ENCODE measurements at places on chromosomes 3 and 15. TPM values are rescaled to one million over a fixed set of nuclear protein-coding genes. Genes with fewer than 3 reads are reported as not detected.

- H3K36me3 ChIP-seq = no peaks in the 10 kb centered on the region
- no peak overlapping the region for H3K4me3 ChIP-seq
- DNase-seq = no peak
- H3K27ac ChIP-seq = no peak overlapping the region
- no peaks in the 10 kb centered on the region for H3K4me1 ChIP-seq
Measured at GRCh38 chr3:139231555-139232281, 112.1 kb upstream of the MRPS22 start.

DNA sequence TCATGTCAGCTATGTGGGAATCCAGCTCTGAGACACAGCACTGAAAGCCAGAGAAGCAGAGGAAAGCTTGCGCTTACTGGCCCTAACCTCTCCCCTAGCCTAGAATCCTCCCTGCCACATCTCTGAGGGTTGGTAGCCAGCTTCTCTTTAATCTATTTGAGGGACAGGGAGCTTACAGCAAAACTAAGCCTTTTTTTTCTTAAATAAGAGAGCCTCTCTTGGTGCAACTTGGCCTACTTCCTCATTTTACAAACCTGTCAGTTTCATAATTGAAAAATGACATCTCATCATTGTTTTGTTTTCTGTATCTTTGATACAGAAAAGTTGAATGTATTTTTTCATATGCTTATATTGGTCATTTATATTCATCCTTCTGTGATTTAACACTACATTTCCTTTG, 193.9 kb downstream of the ZNF621 start:
- peaks cover 2% of the 10 kb centered on the region for H3K4me1 ChIP-seq
- no peak overlapping the region for H3K27ac ChIP-seq
- DNase-seq = no peak
- no peaks in the 10 kb centered on the region for H3K36me3 ChIP-seq
- H3K27me3 ChIP-seq = no peaks in the 10 kb centered on the region

The OXSM gene
- not detected for total RNA-seq

The SETD2 gene
- 21.0 TPM for total RNA-seq

The PRICKLE2 gene
- 24.7 TPM for total RNA-seq

DNA sequence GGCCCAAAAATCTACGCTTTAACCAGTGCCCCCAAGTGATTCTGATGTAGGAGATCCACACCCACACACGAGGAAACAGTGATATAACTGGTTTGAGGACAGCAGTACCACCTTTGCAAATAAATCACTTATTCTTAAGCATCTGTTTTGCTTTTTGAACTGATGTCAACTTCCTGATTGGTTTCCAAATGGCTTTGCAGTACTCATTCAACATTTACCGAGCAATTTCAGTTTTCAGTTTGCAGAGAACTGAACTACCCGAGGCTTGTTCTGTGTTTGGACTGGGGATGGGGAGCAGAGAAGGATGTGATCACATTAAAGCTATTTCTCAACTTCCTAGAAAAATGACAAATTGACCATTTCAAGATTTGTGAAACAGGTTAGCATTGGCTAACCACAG, 1.1 kb upstream of the GYG1 start:
- H3K4me3 ChIP-seq = no peak overlapping the region
- no peak for DNase-seq
- peaks cover 10% of the 10 kb centered on the region for H3K36me3 ChIP-seq

The EPHA3 gene
- 3.3 TPM for total RNA-seq

The KBTBD13 gene
- 0.21 TPM for total RNA-seq

- H3K4me3 ChIP-seq = no peak overlapping the region
- H3K36me3 ChIP-seq = no peaks in the 10 kb centered on the region
- H3K4me1 ChIP-seq = peaks cover 6% of the 10 kb centered on the region
- H3K27me3 ChIP-seq = no peaks in the 10 kb centered on the region
Measured at GRCh38 chr3:192887701-192888100, 30.0 kb downstream of the MB21D2 start.

GRCh38 chr3:52280050-52280461, 1.6 kb upstream of the WDR82 start:
- DNase-seq = no peak
- peak overlapping the region; percentile 97 for H3K27ac ChIP-seq
- no peaks in the 10 kb centered on the region for H3K27me3 ChIP-seq
- peak overlapping the region; percentile 91 for H3K4me3 ChIP-seq
- no peaks in the 10 kb centered on the region for H3K36me3 ChIP-seq
- peaks cover 39% of the 10 kb centered on the region for H3K4me1 ChIP-seq

- no peaks in the 10 kb centered on the region for H3K27me3 ChIP-seq
- no peaks in the 10 kb centered on the region for H3K4me1 ChIP-seq
- no peak overlapping the region for H3K27ac ChIP-seq
- no peak for DNase-seq
Measured at GRCh38 chr3:60217156-60217911, 1033.9 kb downstream of the FHIT start.

- peaks cover 3% of the 10 kb centered on the region for H3K36me3 ChIP-seq
- H3K4me1 ChIP-seq = no peaks in the 10 kb centered on the region
- H3K27ac ChIP-seq = no peak overlapping the region
- H3K27me3 ChIP-seq = no peaks in the 10 kb centered on the region
- no peak for DNase-seq
- H3K4me3 ChIP-seq = no peak overlapping the region
Measured at GRCh38 chr3:94121161-94121560, 58.3 kb downstream of the NSUN3 start.

The NT5DC2 gene
- 95.5 TPM for total RNA-seq

The FOXL2NB gene
- not detected for total RNA-seq

DNA sequence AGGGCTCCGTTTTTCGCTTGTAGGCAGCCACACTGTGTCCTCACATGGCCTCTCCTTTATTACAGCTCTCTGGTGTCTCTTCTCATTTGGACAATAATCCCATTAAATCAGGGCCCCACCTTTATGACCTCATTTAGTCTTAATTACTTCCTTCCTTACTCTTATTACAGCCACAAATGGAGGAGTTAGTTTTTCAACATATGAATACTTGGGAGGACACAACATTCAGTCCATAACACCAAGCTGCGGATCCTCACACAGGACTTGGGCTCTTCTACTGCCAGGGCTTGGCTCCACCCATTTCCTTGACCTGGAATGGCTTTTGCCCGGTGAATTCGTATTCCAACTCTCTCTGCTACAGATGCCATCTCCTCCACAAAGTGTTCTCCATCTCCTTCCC, 74.3 kb upstream of the SLC7A14 start:
- no peak for DNase-seq
- no peaks in the 10 kb centered on the region for H3K36me3 ChIP-seq
- H3K27me3 ChIP-seq = no peaks in the 10 kb centered on the region
- H3K4me3 ChIP-seq = no peak overlapping the region
- no peaks in the 10 kb centered on the region for H3K4me1 ChIP-seq

DNA sequence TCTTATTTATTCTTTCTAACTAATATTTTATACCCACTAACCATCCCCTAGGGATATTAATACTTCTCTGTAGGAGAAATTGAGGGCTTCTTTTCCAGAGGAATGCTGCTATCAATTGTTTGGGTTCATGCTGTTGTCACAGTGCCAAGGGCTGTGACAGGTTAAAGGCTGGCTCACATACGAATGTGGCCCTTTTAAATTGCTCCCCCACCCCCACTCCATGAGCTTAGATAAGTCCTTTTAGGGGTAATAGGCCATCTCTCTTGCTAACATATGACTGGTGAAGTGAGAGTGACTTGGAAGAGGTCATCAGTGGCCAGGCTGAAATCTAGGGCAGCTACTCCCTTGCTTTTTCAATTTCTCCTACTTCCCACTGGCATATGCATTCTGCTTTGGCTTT, 121.9 kb upstream of the DPH6 start:
- no peak overlapping the region for H3K4me3 ChIP-seq
- DNase-seq = no peak
- no peaks in the 10 kb centered on the region for H3K4me1 ChIP-seq
- H3K36me3 ChIP-seq = no peaks in the 10 kb centered on the region

DNA sequence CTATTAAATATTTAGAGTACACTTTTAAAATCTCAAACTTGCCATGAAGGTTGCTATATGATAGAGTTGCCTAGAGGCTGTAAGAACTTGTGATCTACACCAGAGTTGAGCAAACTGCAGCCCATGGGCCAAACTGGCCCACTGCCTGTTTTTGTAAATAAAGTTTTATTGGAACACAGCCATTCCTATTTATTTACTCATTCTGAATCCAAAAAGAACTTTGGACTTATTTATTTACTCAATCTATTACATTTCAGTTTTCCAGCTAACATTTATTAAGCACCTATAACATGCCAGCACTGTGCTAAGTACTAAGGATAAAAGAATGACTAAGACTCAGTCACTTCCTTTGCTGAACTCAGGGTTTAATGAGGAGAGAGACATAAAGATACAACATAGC, 403.6 kb downstream of the ERC2 start:
- no peaks in the 10 kb centered on the region for H3K36me3 ChIP-seq
- H3K4me1 ChIP-seq = no peaks in the 10 kb centered on the region
- H3K4me3 ChIP-seq = no peak overlapping the region
- no peak overlapping the region for H3K27ac ChIP-seq
- no peak for DNase-seq

- H3K27me3 ChIP-seq = no peaks in the 10 kb centered on the region
- peaks cover 25% of the 10 kb centered on the region for H3K36me3 ChIP-seq
- no peak for DNase-seq
Measured at GRCh38 chr3:183769453-183769852, 55.9 kb downstream of the MAP6D1 start.

DNA sequence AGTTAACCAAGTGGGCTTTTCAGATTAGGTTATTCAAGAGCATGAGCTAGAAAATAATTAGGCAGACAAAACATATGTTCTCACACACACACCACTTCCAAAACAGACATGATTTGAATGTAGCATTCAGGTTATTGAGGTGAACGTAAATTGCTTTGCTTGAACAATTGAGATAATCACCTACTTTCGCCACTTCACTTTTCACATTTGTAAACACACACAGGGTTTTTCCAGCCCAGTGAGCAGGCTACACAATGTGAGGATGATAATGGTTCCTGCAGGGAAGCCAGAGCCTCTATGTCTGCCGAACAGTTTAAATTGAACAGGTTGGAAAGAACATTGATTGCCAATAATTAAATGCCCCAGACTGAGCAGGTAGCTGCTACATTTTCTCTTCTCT, 560.8 kb downstream of the OCA2 start:
- no peaks in the 10 kb centered on the region for H3K27me3 ChIP-seq
- H3K27ac ChIP-seq = no peak overlapping the region
- no peak for DNase-seq
- no peaks in the 10 kb centered on the region for H3K4me1 ChIP-seq
- no peaks in the 10 kb centered on the region for H3K36me3 ChIP-seq
- H3K4me3 ChIP-seq = no peak overlapping the region

DNA sequence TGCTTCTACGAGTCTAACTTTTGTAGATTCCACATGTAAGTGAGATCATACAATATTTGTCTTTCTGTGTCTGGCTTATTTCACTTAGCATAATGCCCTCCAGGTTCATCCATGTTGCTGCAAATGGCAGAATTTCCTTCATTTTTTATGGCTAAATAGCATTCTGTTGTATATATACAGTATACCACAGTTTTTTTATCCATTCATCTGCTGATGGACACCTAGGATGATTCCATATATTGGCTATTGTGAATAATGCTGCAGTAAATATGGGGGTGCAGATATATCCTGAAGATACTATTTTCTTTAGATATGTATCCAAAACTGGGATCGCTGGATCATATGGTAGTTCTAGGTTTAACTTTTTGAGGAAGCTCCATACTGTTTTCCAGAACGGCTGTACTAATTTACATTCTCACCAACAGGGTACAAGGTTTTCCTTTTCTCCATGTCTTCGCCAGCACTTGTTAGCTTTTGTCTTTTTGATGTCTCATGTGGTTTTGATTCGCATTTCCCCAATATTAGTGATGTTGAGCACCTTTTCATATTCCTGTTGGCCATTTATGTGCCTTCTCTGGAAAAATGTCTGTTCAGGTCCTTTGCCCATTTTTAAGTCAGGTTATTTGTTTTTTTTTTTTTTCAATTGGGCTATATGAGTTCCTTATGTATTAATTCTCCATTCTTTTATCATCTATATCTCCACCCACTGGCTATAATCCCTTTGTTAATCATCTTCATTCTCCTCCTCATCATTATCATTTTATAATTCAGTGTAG, 26.9 kb downstream of the CHCHD4 start:
- H3K27ac ChIP-seq = no peak overlapping the region
- no peaks in the 10 kb centered on the region for H3K36me3 ChIP-seq
- no peaks in the 10 kb centered on the region for H3K4me1 ChIP-seq
- no peaks in the 10 kb centered on the region for H3K27me3 ChIP-seq
- H3K4me3 ChIP-seq = no peak overlapping the region

GRCh38 chr15:49079340-49080039, 33.2 kb upstream of the SECISBP2L start:
- H3K27me3 ChIP-seq = no peaks in the 10 kb centered on the region
- no peaks in the 10 kb centered on the region for H3K4me1 ChIP-seq
- no peaks in the 10 kb centered on the region for H3K36me3 ChIP-seq

The SLC22A13 gene
- not detected for total RNA-seq
